ENCODE measurements at places on chromosomes 1 and 21.

DNA sequence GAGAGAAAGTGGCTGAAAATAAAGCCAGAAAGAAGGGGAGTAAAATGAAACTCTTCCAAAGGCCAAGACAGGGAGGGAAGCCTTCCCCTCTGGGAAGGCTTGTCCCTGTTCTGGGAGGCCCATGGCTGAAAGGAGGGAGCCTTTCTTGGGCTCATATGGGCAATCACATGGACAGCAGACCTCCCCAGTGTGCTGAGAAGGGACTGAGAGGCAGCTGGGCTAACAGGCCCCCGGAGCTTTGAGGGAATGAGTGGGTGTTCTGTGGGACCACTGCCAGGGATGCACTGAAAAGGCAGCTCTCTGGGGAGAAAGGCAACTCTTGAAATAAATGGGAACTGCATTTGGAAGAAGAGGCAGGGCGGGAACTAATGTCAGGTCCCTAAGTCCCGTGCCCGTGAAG, 39.1 kb downstream of the KANK4 start:
- no peak for DNase-seq

GRCh38 chr1:247089616-247090375, 11.2 kb upstream of the ZNF670 start:
- peak; percentile 52 for DNase-seq

DNA sequence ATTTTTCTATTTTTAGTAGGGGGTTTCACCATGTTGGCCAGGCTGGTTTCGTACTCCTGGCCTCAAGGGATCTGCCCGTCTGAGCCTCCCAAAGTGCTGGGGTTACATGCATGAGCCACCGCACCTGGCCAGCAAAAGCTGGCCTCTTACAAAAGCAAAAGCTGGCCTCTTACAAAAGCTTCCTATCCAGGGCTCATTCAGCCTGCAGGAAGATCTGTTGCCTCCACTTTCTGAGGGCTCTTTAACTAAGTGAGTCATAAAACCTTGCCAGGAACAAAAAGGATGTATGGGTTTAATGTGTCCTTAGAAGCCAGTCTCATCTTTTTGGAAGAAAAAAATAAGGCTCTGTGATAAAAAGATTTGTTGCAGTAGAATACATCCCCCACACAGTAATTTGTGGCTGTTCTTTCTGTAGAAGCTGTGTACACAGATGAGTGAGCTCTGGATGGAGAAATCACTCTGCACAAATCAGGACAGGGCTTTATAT, 15.0 kb downstream of the HTR1D start:
- no peak for DNase-seq

GRCh38 chr1:186987769-186988168, 159.0 kb downstream of the PLA2G4A start:
- no peak for DNase-seq

Data from mesendoderm (in vitro differentiated cells).